ENCODE measurements at places on chromosomes 6 and 20. TPM values are rescaled to one million over a fixed set of nuclear protein-coding genes. Genes with fewer than 3 reads are reported as not detected.

DNA sequence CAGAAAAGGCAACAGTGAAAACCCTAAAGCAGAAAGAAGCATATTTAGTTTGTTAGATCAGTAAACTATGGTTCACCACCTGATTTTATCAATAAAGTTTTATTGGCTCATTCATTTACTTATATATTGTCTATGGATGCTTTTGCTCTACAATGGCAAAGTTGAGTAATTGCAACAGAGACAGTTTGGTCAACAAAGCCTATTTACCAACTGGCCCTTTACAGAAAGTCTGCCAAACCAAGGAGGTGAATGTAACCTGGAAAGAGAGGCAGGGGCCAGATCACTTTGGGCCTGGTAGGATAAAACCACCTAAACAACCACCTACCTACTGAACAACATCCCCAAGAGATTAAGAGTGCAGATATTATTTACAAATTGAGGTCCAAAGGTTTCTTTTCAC is 19.4 kb downstream of the SAYSD1 start:
- no peak for DNase-seq

- no peak for DNase-seq
These were observed 23.7 kb upstream of the TSHZ2 start for GRCh38 chr20:52948491-52948890.

- DNase-seq: no peak
These were observed 23.5 kb downstream of the UQCC2 start for GRCh38 chr6:33688006-33688405.

GRCh38 chr6:45933855-45934254 is 81.8 kb downstream of the CLIC5 start:
- no peak for DNase-seq

GRCh38 chr6:112163295-112164257 is 76.2 kb downstream of the FAM229B start:
- peak; percentile 27 for DNase-seq

- no peak for DNase-seq
These were observed 32.5 kb downstream of the SYNDIG1 start for GRCh38 chr20:24501764-24502556.

DNA sequence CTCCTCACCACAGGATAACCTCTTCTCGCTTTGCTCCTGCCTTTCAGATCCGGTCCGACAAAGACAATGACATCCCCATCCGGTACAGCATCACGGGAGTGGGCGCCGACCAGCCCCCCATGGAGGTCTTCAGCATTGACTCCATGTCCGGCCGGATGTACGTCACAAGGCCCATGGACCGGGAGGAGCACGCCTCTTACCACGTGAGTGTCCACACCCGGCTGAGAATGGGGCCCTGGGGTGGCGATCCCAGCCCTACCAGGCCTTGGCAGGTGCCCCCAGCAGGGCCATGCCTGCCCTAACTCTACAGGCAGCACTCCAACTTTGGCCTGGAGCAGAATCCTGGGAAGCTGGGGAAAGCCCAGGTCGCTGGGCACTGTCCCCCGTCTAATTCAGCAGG is 221.1 kb downstream of the TAF4 start:
- DNase-seq: no peak

GRCh38 chr6:142714951-142715785 is 229.8 kb downstream of the HIVEP2 start:
- no peak for DNase-seq

DNA sequence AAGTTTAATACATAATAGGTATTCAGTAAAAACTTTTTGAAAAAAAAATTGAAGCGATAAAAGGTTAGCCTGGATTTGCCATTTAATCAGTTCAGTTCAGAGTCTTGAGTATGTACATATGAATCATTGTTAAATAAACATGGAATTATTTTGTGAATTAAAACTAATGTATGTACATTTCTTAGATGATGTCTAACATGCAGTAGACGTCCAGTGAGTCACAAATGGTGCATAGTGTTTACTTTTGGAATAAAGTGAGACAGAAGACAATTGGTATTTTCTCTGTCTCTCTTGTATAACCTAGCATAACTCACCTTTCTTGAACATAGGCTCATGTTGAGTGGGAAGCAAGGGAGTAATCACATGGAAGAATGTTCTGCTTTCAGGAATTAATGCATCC is 83.5 kb downstream of the EYS start:
- no peak for DNase-seq

DNA sequence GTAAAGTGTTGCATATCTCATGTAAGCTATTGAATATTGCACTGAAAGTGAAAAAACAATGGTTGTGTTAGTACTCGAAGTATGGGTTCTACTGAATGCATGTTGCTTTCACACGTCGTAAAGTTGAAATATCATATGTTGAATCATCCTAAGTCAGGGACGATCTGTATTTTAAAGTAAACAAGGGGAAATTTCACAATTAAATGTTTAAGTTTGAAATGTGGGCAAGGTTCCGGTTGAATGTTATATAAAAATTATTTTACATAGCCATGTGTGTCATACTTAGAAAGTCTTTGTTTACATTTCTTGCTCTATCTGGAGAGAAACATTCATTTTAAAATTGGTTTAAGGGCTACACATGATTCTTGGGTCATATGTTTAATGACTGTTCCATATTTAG is 76.8 kb downstream of the AKAP7 start:
- DNase-seq: no peak

DNA sequence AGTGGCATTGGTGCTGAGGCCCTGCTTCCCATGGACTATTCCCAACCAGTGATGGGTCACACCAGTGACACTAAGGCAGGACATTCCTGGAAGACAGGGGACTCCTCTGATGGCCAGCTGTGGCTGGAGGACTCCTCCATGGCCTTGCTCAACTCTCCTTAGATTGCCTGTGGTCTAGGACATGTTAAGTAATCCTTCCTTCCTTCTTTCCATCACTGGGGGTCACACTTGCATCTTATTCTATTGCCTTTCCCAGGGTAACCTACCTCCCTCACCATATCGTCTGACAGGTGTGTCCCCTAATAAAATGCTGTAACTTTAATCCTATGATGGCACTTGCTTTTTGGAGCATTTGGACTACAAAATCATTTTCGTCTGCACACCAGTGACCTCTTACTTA is 24.5 kb upstream of the HLA-A start:
- no peak for DNase-seq

DNA sequence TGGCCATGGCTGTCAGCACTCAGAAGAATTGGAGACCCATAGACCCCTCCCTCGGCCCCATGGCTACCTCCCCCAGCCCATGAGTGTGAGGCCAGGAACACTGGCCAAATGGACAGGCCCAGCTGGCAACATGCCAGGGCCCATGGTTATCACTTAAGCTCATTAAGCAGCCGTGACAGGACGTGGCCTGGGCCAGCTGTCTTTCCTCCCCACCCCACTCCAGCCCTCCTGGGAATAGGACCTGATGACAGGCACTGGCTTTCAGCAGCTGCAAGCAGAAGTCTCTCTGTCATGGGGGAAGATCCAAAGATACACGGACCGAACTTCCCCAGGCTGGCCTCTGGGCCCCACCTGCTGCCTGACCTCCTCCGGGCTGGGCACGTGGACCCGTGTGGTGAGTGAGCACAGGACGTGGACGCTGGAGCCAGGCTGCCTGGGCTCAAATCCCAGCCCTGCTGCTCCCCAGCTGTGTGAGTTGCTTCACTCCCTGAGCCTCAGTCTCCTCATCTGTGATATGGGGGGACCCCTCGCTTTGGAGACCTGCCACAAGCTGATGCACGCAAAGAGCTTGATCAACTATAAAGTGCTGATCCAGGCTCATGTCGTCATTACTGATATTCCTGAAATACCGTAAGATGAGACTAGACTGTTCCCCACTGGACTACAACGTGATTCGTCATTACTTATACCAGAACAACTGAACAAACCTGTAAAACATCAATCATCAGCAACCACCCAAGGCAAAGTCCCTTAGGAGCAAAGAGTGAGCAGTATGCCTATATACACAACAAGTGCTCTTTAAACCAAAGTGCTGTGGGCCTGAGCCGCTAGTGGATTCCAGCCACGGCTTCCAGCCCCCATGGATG is 22.0 kb upstream of the VSTM2L start:
- DNase-seq: peak; percentile 77

DNA sequence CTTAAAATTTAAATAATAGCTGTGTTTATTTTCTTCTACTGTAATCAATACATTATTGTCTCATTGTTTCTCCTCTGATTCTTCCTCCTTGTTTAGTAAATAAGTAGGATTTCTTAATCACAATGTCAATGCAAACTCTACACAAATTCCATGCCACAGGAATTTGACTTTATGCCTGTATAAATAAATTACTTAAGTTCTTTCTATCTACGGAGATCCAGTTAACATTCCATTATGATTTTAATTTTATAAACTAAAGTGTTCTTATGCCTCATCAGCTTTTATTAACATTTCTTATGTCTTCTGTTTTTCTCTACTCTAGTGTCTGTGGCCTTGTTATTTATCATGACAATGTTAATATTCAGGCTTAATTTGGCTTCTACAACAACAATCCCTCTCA is 1169.2 kb downstream of the GRIK2 start:
- DNase-seq: no peak

GRCh38 chr6:116217069-116217468 is 36.8 kb downstream of the TSPYL4 start:
- DNase-seq: peak; percentile 9

GRCh38 chr6:97316978-97317377 is 34.0 kb upstream of the MMS22L start:
- DNase-seq: no peak

DNA sequence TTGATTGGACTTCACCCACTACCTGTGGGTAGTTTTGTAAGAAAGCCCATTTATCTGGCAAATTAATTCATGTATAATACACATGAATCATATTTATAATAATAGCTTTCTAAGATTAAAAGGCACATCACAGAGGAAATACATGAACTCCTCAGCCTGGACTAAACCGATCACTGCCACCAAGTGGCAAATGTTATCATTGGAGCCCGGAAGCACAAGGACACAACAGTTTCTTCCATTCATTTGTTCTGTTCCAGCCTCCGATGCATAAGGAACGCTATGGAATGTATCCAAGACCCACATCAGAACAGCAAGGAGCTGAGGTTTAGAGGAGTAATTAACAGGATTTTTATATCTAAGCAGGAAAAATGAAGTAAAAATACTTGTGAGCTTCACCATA is 13.9 kb upstream of the IPCEF1 start:
- DNase-seq: no peak

DNA sequence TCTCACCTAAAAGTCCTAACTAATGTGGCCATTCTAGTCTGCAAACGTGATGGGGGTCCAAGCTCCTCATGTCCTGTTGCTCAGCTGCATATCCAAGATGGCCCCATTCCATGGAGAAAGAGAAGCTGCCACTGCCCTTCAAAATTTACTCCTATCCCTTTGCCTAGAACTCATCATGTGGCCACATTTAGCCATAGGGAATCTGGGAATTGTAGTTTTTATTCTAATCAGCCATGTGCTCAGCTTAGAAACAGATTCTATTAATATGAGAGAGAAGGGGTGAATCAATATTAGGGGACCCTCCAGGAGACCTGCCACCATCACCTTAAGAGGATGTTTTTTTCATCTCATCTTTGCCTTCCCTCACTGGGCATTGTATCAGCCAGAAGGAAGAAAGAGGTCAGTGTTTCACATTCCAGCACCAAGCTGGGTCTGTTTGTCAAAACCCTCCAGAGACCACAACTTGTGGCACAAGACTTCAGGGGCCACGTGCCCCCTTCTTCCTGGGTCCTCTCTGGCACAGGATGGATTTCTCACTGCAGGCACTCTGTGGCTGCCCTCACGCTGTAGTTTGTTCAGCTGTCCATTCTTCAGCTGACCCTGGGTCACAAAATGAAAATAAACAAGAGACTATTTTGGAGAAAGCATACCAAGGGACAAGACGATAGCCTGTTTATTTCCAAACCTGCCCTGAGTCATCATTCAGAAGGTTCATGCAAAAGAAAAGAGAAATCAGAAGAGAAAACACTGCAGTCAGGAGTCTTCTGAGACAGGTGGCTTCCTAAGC is 172.0 kb downstream of the EYA2 start:
- DNase-seq: no peak

DNA sequence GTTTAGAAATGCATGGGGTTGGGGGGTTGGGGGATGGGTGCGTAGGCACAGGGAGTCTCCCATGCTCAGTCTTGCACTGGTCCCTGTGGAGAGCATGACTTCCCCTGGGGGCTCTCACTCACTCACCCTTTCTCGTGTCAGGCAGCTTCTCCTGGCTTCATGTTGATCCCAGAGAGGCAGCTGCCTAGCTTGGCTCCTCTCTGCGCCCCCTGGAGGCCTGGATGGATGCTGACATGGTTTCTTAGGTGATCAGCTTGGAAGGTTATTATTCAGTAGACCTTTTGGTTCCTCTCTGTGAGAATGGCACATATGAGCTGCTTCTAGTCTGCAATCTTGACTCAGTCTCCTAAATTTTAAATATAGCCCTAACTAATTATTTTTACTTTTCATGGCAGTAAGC is 109.3 kb upstream of the FAM83B start:
- DNase-seq: no peak

GRCh38 chr6:53956068-53956711 is 155.1 kb upstream of the MLIP start:
- DNase-seq: peak; percentile 75

GRCh38 chr20:53643031-53643832 is 49.6 kb upstream of the ZNF217 start:
- DNase-seq: peak; percentile 72

- DNase-seq: no peak
These were observed 197.7 kb downstream of the BCAS1 start for GRCh38 chr20:53872561-53873229.

- DNase-seq: no peak
These were observed 58.6 kb downstream of the AK9 start for GRCh38 chr6:109632405-109632804.

DNA sequence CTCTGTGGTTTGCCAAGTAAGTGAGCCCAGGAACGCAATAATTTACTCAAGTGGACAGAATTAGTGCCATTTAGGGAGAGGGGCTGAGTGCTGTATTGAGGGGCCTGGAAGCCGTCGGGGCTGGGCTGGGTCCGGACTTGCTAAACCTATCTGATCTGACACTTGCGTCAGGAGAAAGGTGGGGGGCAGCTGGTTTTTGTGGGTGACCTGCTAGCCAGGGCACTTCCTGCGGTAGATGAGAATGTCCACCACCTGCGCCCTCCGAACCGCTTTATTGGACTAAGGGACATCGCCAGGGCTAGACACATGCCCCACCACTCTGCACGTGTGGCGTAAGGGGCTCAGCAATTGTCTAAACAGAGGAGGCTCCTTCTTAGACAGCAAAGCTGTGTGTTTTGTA is 139.1 kb downstream of the CDH4 start:
- no peak for DNase-seq

DNA sequence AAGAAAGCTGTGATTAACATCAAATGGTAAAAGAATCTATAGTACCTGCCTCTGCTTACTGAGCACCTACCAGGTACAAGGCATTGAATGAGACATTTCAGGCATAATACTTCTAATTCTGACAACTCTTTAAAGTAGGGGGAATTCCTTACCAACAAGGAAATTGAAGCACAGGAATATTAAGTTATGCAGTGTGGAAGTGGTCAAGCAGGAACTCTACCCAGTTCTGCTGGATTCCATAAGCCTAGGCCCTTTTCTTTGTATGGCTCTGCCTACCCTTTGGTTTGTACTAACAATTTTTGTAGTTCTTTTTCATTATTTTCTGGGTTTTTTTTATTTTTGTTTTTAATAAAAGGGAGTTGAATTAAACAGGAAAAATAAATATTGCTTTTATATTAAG is 114.5 kb downstream of the MAP3K5 start:
- DNase-seq: no peak

Gene ASF1A
- 20.1 TPM for polyA plus RNA-seq

Gene LRRC1
- polyA plus RNA-seq: 40.6 TPM

Gene CST2
- polyA plus RNA-seq: 0.07 TPM

Gene SCUBE3
- 3.3 TPM for polyA plus RNA-seq

Gene PM20D2
- 28.1 TPM for polyA plus RNA-seq

Gene RAMACL
- polyA plus RNA-seq: 0.30 TPM

Gene SMLR1
- 48.7 TPM for polyA plus RNA-seq
